Posterior vena cava (tissue), 2 donors: ENCODE measurements at places on chromosomes 13 and 19. TPM values are rescaled to one million over a fixed set of nuclear protein-coding genes. Genes with fewer than 3 reads are reported as not detected.

DNA sequence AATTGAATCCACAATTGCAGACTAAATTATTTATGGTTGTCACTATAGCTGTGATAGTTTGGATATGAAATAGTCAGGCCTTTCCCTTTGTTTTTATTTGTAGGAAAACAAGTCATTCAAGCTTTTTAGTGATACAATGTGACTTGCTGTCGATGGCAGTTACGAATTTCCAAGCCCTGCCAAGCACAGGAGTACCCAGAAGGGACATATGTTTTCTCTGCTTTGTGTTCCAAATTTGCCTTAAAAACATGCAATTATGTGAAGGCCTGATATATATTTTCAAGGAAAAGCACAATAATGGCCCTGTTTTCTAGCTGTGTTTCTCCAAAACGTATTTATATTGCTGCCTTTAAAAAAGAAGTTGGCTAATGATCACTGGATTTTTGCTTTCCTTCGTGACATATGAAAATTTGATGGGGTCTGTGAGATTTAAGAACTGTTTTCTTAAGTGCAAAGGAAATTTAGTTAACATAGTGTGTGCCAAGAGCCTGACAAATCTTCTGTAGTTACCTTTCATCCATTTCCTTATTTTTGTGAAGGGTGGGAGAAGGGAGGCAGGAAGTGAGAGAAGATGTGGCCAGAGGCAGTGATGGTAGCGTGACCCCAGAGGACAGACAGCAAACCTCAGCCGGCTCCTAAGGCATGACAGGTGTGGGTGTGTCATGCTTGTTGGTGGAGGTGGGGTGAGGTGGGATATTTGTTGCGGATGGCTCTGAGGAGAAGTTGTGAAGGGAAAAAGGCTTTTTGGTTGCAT is 79.6 kb downstream of the TEX26 start:
- no peak for DNase-seq

DNA sequence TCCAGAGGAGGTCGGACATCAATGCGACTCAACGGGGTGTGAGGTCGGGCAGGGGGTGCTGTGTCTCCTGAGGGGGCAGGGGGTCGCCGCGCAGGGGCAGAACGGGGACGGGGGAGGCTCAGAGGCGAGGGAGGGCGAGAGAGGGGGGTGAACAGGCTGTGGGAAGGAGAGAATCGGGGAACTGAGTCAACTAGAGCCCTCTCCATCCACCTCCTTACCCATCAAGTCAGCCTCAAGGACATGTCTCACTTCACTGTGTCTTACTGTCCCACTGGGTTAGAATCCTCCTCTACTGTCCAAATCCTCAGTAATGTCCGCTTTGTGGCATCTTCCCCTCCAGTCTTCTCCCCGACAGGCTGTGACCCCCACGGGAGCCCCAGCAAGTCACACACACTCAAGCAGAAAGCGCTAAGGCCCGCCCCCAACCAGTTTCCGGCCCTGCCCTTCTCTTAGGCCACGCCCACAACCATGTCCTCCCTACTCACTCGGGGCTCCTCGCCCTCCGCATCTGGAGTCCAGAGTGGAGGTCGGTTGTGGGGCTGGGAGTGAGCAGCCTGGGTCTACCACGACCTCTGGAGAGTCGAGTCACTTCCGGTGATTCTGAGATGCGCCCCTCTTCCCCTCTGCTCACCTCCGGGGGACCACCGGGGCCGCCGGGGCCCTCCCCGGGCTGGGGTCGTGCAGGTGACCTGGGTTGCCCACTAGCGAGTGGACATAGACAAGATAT is 9.3 kb downstream of the PLEKHA4 start:
- DNase-seq = no peak

GRCh38 chr19:51702825-51703574 is 9.9 kb downstream of the SPACA6 start:
- DNase-seq = no peak

DNA sequence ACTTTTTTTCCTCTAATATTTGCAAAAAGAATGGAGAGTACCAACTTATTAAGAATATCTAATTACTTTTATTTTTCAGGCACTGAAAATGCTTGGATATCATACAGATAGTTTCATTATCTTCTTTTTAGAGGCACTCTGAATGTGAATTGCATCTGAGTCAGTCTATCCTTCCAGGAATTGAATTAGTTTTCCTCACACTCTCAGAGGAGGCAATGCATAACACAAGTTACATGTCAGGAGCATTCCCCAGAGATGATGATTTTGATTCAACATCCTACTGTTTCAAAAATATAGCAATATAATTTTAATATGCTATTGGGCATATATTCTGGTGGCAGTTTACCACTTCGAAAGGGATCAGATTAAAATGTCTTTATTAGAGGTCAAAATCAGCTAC is 1315.4 kb downstream of the PCDH9 start:
- DNase-seq = no peak

DNA sequence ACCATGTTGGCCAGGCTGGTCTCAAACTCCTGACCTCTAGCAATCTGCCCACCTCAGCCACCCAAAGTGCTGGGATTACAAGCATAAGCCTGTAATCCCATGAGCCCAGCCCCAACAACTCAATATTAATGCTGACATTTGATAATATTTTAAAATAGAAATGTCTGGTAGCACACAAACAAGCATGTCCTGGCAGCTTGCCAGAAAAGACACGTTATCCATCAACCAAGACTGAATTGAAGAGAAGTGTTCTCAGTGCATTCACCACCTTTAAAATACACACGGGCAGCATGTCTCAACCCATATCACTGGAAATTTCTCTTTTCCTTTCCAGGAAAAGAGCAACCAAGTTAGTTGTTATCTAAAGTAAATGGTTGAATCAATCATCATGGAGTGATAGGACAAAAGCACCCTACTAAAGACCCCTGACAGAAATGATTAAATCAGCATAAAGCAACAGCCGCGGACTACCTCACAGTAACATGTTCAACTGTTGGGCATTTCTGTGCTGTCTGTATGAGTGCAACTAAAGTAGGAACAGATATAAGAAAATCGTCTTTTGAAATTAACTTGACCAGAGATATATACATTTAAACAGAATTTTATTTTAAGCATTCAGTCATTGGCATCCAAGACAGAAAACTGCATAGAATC is 25.0 kb downstream of the LHFPL6 start:
- DNase-seq = no peak

EHD2 gene
- 217 TPM for total RNA-seq

DNA sequence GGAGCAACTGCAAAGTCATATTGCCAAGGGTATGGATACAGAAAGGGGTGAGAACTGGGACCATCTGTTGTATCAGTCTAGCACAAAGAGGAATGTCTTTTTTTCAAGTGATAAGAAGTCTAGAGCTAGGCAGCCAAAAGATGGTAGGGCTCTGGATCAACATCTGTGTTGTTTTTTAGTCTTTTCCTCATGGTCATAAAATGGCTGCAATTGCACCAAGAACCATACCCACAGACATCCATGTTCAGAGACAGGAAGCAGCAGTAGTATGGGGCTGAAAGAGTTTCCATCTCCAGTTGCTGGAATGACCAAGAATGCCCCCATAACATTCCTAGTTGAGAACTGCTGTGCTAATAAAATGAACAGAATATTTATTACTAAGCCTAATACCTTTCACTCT is 25.6 kb downstream of the KCNC3 start:
- DNase-seq = no peak

GRCh38 chr19:2413629-2414028 is 13.8 kb downstream of the TIMM13 start:
- no peak for DNase-seq
